NCI-H524 treated with DMSO at 0.1 percent for 48 hours (cell line): ENCODE measurements at places on chromosomes 6 and 20.
A peak's percentile ranks its signal among the peaks of the same experiment; 100 is the strongest.

- no peak for DNase-seq
Observed at GRCh38 chr6:115668211-115668610, 392.5 kb downstream of the FRK start.

- DNase-seq = no peak
Observed at GRCh38 chr20:51305316-51306052, 237.0 kb downstream of the NFATC2 start.

GRCh38 chr6:110390404-110390803 lies 25.0 kb downstream of the DDO start:
- DNase-seq = no peak

DNA sequence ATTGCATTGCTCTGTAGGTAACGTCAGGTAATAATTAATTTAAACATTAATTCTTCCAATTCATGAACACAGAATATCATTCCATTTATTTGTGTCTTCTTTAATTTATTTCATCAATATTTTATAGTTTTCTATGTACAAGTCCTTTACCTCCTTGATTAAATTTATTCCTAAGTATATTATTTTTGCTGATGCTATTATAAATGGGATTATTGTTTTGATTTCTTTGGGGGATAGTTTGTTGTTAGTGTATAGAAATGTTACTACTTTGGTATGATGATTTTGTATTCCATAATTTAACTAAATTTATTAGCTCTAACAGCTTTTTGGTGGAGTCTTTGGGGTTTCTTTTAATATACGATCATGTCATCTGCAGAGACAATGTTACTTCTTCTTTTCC lies 44.7 kb upstream of the CCND3 start:
- DNase-seq = no peak

- no peak for DNase-seq
Observed at GRCh38 chr6:46412662-46413061, 78.6 kb downstream of the RCAN2 start.

- DNase-seq = no peak
Observed at GRCh38 chr6:23097566-23097965, 528.2 kb downstream of the HDGFL1 start.

- DNase-seq = no peak
Observed at GRCh38 chr6:35083507-35083906, 57.6 kb downstream of the TCP11 start.

- no peak for DNase-seq
Observed at GRCh38 chr6:141752677-141753076, 380.0 kb upstream of the GJE1 start.

- no peak for DNase-seq
Observed at GRCh38 chr6:138404666-138405337, 779 bp downstream of the HEBP2 start.

GRCh38 chr20:15563836-15564235 lies 1009.4 kb downstream of the KIF16B start:
- DNase-seq = no peak

GRCh38 chr6:128252341-128253176 lies 267.8 kb downstream of the PTPRK start:
- no peak for DNase-seq

- DNase-seq = no peak
Observed at GRCh38 chr6:139820210-139820609, 445.8 kb upstream of the CITED2 start.

- no peak for DNase-seq
Observed at GRCh38 chr20:40192529-40192928, 496.5 kb downstream of the MAFB start.

GRCh38 chr6:135703007-135703406 lies 148.5 kb upstream of the PDE7B start:
- no peak for DNase-seq

DNA sequence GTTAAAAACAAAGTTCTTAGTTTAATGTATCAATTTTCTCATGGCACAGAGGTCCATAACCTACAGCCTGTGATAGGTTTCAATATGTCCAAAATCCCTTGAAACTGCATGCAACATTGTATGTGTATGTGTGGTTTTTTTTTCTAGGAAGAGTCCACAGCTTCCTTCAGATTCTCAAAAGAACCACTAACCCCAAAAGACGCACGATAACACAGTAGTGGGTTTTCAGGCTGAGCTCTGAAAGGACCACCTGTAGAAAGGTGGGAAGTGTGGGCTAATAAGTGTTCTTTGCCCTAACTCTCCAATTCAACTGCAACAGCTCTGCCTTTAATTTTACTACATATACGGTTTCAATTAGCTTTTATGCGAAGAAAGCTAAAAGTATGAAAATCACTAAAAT lies 11.5 kb upstream of the KATNA1 start:
- no peak for DNase-seq

DNA sequence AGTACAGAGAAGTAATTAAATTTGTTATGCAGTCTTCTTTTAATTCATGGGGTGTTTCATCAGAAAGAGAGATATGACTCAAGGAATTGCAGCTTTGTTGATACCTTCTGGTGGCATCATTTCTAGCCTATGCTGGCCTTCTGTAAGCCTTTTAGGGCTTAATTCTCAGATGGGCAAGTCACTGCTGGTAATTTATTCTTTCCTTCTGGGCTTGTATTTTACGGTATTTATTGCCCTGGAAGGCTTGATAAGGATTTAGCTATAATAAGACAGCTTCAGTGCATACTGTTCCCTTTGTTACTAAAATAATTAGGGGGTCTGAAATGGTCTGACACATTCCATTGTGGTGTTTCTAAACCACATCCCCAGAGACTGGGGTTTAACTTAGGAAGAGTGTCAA lies 57.9 kb upstream of the EMILIN3 start:
- no peak for DNase-seq

DNA sequence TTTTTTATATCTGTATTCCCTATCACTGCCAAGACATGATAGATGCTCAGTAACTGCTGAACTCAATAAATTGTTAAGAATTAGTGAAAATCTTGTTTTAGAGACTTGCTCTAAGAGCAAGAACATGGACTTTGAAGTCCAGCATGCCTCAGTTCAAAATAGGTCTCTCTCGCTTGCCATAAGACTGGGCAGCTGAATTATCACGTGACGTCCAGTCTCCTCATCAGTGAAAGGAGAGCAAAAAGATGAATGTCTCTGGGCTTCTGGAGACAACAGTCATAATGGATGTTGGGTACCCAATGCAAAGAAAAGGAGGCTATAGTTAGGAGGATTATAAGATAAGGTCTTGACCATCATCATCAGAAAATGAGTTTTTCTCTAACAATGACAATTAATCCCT lies 82.1 kb downstream of the IYD start:
- no peak for DNase-seq

DNA sequence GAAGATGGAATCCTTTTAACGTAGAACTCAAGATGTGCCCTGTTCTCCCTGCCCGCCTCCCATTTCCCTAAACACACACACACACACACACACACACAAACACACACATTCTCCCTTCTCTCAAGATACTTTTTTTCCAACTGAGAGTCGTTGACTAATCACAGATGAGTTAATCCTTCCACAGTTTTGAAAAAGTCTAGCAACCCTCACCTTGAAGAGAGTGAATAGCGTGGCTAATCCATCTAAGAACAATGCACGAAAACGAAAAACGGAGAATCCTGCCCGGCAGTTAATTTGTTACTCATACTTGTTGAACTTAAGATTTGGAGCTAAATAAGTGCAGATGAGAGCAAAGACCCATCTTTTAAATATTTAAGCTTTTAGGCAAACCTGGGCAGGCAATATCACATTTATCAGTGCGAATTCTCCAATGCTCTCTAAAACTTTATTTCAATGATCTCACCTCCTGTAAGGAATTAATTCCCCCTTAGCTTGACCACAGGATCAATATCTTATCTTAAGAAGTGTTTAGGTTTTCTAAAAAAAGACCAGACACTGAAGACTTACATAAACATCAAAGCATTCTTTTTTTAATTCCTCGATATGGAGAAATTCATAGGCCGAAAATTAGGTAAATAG lies 1.1 kb downstream of the AGPAT4 start:
- DNase-seq = peak; percentile 23

DNA sequence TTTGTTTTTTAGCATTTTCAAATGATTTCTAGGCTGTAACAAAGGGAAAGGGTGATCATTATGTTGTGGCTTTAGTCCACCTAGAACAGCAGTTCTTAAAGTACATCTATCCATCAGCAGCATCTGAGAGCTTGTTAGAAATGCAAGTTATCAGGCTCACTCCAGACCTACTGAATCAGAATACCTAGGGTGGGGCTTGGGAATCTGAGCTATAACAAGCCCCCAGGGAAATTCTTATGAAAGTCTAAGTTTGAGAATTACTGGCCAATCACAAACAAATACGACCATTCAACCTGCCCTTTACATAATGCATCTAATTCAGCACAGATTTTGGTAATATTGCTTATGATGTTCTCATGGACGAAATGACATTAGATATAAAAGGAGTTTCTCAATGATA lies 123.5 kb downstream of the LAMP5 start:
- DNase-seq = no peak

GRCh38 chr6:39189915-39190544 lies 39.2 kb downstream of the KCNK5 start:
- DNase-seq = no peak

- no peak for DNase-seq
Observed at GRCh38 chr20:41318271-41318649, 729 bp upstream of the ZHX3 start.

GRCh38 chr20:62777528-62777830 lies 18.8 kb upstream of the MRGBP start:
- peak; percentile 12 for DNase-seq
